ENCODE measurements at places on chromosomes 4 and X.
A peak's percentile ranks its signal among the peaks of the same experiment; 100 is the strongest.

DNA sequence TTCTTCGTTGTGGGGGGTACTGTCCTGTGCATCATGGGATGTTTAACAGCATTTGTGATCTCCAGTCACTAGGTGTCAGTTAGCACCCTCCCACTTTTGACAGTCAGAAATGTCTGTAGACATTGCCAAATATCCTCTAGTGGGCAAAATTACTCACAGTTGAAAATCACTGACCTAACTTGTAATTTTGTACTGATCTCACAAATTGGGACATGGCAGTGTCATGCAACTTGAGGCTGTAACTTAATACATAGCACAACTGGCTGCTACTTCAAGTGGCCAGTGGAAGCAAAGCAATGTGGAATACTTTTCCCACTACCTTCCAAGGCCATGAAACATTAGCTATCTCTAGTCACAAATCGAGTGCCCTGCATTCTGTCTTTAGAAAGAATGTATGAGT is 23.2 kb upstream of the TSPAN7 start:
- no peak for DNase-seq

DNA sequence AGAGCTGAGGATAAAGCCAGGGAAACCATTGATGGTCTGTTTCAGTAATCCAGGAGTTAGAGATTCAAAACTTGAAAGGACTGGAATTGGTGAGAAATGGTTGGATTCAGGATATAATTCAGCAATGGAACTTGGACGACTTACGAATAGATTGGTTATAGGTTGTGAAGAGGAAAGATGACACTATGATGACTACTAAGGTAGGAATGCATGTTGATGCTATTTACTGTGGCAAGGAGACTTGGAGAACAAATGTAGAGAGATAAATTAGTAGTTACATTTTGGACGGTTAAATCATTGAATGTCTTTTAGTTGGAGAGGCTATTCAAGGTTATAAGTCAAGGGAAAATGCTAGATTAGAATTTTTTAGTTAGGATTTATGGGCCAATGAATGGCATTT is 365.4 kb upstream of the TECRL start:
- peak; percentile 2 for DNase-seq

- peak; percentile 6 for DNase-seq
Measured at GRCh38 chr4:127685292-127685691, 44.9 kb upstream of the SLC25A31 start.

DNA sequence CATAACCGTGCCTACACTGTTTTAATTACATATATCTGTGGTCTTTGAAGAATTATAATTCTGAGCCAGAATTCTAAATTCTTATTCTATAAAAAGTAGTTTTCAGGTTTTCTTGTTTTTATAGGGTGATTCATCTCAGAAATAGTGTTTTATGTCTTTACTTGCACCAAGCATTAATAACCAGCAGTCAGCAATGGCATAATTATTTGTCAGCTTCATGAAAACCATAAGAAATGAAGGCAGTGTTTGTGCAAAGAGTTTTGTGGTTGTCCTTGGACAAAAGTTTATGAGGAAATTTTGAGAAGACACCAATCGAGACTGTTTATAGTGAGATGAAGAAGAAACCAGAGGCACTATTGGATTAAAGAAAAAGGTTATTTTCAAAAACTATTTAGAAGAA is 37.2 kb downstream of the EDNRA start:
- DNase-seq, result no peak

GRCh38 chr4:83075311-83076095 is 39.0 kb downstream of the PLAC8 start:
- DNase-seq, result peak; percentile 65

DNA sequence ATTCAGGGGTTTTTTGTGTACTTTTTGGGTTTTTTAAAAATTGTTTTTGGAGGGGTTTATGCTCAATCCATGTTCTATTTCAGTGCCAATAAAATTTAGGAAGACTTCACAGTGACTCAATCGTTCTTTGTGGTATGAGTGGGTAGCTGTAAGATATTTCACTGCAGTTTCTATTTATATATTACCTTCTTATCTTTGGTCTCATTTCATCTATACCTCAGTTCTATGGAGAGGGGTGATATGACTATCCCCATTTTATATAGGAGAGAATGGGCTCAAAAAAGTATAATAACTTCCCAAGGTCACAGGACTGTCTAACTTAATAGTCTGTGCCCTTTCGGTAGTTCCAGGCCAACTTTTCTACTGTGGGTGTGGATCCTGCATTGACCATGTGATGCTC is 74.4 kb downstream of the MSN start:
- no peak for DNase-seq

DNA sequence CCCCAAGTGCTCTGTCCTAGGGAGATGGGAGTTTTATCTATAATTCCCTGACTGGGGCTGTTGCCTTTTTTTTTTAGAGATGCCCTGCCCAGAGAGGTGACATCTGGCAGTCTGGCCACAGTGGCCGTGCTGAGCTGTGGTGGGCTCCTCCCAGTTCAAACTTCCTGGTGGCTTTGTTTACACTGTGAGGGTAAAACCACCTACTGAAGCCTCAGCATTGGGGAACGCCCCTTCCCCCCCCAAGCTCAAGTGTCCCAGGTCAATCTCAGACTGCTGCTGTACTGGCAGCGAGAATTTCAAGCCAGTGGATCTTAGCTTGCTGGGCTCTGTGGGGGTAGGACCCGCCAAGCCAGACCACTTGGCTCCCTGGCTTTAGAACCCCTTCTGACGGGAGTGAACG is 38.3 kb upstream of the CBLL2 start:
- no peak for DNase-seq

GRCh38 chrX:153779891-153780677 is 757 bp upstream of the SRPK3 start:
- DNase-seq, result no peak

DNA sequence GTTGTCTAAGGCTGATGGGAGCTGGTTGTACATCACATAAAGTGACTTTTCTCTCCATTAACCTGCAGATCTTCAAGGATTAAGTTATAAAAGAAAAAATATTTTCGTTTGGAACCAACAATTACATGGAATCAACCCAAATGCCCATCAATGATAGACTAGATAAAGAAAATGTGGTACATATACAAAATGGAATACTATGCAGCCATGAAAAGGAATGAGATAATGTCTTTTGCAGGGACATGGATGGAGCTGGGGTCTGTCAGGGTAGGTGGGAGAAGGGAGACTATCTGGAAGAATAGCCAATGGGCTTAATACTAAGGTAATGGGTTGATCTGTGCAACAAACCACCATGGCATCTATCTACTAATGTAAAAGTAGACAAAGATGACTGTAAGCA is 313.2 kb downstream of the FSTL5 start:
- no peak for DNase-seq

GRCh38 chr4:130510661-130511060 is 1414.7 kb downstream of the C4orf33 start:
- no peak for DNase-seq

GRCh38 chr4:17962171-17962570 is 59.4 kb downstream of the LCORL start:
- DNase-seq, result no peak

GRCh38 chr4:19346636-19347035 is 905.1 kb upstream of the SLIT2 start:
- no peak for DNase-seq

DNA sequence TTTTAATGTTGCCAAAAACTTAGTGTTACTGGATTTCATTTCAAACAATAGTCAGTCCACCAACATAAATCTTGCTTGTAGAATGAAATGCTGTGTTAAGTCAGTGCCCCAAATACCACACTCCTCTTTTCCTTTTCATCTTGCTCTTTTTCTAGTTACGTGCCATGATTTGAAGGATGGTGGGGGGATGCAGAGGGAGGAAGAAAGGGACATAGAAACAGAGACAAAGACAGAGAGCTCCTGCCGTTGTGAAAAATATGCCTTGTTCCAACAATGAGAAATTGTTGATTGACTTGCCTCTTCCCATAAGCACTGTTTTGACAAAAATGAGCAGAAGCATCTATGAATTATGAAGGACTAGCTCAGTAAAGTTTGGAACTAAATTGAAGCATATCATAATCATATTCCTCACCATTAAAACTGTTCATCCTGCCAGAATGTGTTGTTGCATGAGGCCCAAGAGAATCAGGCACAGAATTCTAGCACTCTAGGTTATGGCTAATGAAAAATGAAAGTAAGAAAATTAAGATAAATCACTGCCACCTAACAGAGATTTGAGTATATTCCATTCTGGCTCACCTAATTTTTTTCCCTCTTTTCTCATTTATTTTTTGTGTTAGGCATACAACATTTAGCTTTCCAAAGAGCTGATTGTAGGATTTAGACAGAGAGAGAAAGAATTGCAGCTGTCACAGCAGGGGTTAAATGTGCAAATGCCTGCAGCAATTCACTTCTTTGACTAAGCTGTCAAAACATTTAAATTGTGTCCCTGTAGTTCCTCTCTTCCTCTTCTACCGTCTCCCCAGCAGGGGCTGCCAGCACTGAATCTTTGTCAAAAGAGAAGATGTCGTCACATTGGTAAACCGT is 111.6 kb upstream of the PTPN13 start:
- DNase-seq, result peak; percentile 15

DNA sequence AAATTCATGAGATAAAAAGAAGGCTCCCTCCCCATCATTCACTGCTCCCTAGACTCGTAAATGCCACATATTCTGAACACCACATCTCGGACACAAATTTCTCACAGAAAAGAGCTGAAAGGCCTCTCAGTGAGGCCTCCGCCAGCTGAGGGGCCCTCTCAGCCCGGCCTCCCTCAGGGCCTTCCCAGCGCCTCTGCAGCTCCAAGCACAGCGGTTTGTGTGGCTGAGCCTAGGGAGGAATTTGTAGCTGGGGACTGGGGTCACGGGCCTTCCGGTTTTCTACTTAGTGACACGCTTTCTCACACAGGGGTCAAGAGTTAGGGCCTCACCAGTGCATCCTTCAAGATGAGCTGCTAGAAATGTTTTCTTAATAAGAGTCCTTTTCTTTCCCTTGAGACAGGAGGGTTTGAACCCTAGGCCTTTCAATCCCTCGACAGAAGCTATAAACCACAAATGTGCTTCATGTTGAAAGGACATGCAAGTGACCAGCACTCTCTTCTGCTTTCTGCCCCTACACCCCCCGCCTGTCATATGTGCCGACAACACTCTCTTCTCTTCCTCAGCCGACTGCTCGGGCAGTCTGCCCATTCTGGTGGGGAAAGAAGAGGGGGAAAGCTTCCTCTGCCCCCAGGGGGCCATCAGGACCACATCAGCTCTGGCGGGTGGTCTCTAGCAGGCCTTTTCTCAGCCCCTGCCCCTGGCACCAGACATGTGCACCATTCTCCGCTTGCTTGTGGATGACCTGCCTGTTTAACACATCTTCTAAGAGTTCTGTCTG is 104.9 kb downstream of the CHIC2 start:
- DNase-seq, result no peak

DNA sequence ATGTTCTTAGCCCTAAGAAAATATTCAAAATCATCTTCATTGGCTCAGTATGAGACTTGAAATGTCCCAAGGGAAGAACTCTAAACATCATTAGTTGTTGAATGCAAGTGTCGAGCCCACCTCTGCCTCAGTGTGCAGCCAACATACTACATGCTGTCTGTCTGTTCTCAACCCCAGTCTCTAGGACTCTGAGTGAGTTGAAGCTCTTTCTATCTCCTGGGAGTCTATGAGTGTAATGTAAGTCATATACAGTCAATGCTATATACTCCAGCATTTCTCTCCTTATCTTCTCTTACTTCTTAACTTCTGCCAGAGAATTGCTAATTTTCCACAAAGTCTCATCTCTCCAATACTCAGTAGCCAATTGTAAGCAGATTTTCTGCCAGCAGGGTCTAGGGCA is 61.3 kb downstream of the SPATA18 start:
- no peak for DNase-seq

GRCh38 chrX:4320436-4320947 is 607.0 kb upstream of the PRKX start:
- DNase-seq, result no peak

GRCh38 chr4:158714937-158715336 is 8.3 kb downstream of the PPID start:
- no peak for DNase-seq

- no peak for DNase-seq
Measured at GRCh38 chrX:109036624-109037023, 300.3 kb upstream of the IRS4 start.

GRCh38 chrX:45309096-45309495 is 108.4 kb upstream of the DIPK2B start:
- no peak for DNase-seq

DNA sequence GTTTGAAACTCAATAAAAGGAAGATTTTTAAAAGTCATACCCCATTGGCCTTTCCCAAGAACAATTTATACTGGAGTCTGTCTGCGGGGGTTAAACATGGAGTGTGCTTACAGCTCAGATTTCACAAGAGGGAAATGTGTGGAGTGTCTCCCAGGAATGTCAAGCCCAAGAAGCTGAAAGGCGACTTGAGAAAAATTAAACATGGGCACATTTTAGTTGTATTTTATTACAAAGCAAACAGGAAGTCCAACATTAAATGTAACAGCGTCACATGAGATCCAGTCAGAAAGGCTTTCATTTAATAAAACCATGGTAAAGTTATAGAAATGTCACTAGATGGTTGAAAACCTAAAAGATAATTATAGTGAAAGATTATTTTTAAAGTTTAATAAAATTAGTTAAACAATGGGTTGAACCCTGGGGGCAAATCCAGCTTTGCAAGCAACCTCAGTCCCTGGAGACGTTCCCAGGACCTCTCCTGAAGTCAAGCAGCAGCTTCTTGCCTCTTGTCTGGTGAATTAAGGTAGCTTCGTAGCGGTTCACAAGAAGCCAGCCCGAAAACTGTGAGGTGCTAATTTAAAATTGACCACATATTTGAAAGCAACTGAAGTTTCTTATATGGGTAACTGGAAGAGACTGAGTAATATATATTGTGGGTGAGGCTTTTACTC is 168.4 kb upstream of the EDNRA start:
- DNase-seq, result no peak

- DNase-seq, result peak; percentile 31
Measured at GRCh38 chr4:151644622-151645021, 116.2 kb downstream of the GATB start.

All from HTR-8/SVneo (cell line).